Activated naive CD4-positive, alpha-beta T cell (primary cell): ENCODE measurements at places on chromosomes 6 and 20.
A peak's percentile ranks its signal among the peaks of the same experiment; 100 is the strongest.

DNA sequence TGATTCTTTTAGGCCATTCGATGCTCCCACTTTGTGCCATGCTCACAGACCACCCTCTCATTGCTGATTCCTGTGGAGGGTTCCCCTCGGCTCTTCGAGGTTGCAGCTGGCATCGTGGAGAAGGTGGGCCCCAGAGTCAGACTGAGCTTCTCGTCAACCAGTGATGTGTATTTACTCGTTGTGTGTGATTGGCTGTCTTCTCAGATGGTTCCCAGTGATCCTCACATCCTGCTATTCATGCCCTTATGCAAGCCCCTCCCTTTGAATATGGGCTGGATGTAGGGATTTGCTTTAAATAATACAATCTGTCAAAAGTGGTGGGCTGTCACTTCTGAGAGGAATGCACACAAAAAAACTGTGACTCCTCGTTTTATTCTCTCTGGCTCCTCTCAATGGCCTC, 99.6 kb upstream of the ENPP5 start:
- DNase-seq = no peak

- DNase-seq = no peak
Observed at GRCh38 chr20:36794116-36794474, 20.5 kb upstream of the DSN1 start.

DNA sequence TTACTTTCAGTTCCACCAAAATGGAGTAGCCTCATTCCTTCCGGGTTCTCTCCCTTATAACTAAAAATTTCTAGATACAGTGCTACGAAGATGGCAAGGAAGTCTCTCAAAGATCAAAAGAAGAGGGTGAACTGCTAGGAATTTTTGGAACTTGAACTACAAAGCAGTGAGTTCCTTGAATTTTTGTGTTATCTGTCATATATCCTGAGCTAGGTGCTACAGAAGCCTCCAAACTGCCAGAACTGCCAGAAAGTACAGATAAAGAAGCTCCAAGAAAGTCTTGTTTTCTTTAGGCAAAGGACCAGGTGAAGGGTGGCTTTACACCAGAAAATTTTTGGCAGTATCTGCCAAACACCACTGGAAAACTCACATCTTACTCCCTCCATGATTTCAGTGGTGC, 218.8 kb upstream of the FLRT3 start:
- no peak for DNase-seq

DNA sequence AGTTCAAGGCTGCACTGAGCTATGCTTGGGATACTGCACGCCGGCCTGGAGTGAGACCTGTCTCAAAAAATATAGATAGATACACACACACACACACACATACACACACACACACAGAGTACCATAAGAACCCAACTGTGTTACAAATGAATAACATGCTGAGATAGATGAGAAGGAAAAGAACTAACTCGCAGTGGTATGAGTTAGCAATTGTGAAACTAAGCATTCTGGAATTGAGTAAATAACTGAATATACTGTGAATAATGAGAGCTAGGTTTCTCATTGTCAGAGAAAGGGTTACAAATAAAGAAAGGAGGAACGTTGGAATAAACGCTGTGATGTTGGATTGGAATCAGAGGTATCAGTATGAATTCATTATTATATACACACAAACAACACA, 14.6 kb upstream of the FAXC start:
- no peak for DNase-seq

DNA sequence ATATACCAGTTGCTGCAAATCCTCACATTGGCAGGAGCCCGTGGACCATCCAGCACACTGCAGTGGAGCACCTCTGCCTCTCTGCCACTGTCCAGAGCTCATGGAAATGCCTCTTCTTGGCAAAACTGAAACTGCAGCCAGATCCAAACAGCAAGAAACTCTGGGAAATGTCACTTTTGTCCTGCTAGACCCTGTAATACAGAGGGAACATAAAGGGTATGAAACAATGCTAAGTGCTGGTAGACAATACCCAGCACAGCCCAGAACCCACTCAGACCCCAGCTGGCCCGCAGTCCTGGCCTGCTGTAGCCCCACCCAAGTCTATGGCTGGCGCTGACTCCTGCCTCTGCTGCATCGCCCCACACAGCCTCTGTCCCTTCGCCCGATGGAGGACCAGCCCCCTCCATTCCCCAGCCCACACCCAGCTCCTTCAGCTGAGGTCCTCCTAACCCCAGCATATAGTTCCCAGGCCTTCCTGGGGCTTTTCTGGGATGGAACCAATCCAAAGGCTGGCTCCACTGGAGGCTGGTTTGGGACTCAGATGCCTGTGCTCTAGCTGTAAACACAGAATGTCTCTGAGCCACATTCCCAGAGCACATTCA, 242.5 kb downstream of the LRFN2 start:
- no peak for DNase-seq

DNA sequence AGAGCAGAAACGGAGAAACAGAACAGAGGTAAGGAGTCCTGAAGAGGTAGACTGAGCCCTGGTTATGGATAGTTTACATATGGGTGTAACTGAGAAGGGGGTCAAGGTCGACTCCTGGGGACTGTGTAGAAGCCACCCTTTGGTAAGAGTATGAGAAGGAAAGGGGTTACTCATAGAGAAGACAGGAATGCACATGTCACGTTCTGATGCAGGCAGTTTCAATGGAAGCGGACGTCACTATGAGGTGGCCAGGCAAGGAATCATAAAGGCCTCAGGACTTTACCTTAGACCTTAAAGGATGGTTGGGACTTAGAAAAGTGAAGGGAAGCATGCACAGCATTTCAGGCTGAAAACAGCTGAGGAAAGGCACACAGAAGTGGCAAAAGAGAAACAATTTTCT, 25.1 kb downstream of the RGS17 start:
- no peak for DNase-seq

- peak; percentile 59 for DNase-seq
Observed at GRCh38 chr20:44217342-44218092, 6.9 kb upstream of the OSER1 start.

DNA sequence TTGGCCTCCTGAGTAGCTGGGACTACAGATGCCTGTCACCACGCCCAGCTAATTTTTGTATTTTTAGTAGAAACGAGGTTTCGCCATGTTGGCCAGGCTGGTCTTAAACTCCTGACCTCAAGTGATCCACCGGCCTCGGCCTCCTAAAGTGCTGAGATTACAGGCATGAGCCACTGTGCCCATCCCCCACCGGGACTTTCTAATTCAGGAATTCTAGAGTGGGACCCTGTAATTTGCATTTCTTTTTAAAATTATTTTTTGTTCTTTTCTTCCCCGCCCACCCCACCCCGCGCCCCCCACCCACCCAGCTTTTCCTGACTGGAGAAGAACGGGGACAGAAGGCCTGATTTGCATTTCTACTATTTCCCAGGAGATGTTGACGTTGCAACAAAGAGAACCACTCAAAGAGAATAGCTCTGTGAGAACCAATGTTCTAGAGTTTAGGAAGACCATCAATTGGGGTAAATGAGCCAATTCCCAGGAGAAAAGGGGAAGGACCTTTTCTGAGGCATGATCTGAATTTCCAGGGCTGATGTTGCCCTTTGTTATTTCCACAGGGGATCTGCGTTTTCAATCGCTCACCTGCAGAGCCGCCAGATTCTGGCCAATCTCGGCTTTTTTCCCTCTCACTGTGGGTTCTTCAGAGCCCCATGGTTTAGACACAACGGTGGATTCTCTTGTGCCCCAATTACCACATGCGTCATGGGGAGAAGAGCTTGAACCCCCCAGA, 33.2 kb upstream of the TFAP2C start:
- no peak for DNase-seq

GRCh38 chr6:27514906-27515495, 42.1 kb upstream of the ZNF184 start:
- no peak for DNase-seq

DNA sequence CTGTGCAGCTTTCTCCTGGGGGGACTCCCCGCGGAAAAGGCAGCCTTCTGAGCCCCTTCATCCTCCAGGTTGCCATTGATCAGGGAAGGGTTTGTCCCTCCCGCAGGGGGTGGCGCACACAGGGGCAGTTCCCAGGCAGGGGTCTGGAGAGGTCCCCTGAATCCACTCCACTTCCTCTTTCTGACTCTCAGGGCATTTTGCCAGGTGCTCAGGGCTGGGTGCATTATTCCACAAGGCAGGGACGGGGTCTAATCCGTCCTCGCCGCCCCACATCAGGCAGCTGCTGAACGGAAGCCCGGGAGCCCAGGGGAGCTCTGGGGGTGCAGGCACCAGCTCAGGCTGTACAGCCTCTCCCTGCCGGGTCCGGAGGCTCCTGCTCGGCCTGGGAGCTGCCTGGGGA, 180.9 kb downstream of the TTLL2 start:
- DNase-seq = no peak

DNA sequence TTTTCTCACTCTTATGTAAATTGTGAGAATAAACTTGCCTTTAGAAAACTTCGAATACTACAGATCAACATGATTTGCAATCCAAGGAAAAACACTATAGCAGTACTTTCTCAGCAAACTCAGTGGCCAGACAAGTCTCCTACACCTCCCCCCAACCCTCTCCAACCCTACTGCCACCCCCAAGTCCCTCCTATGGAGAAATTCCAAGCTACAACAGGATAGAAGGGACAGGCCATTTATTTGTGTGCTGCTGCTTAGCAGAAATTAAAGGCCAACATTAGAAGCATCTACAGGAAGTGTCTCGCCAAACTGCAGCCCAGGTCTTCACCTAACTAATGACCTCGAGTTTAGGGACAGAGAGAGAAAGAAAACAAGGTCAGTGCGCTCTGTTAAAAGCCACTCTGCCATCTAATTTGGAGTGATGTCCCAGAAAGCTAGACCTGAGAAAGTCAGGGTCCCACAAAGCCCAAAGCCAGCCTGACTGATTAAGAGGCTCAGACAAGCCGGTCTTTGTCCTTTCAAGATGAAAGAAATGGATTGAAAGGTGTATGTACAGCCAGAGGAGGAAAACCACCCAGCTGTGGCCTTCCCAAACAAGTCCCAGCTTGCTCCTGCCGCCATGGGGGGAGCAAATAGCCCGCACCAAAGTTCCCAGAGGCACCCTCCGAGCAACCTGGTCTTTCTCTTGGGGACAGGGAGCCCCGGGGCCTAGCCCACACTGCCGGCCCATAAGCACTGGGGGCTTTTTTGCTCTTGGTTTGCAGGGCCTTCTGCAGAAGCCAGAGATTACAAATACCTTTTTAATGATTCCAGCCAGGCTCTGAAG, 3.4 kb downstream of the BMP7 start:
- no peak for DNase-seq

DNA sequence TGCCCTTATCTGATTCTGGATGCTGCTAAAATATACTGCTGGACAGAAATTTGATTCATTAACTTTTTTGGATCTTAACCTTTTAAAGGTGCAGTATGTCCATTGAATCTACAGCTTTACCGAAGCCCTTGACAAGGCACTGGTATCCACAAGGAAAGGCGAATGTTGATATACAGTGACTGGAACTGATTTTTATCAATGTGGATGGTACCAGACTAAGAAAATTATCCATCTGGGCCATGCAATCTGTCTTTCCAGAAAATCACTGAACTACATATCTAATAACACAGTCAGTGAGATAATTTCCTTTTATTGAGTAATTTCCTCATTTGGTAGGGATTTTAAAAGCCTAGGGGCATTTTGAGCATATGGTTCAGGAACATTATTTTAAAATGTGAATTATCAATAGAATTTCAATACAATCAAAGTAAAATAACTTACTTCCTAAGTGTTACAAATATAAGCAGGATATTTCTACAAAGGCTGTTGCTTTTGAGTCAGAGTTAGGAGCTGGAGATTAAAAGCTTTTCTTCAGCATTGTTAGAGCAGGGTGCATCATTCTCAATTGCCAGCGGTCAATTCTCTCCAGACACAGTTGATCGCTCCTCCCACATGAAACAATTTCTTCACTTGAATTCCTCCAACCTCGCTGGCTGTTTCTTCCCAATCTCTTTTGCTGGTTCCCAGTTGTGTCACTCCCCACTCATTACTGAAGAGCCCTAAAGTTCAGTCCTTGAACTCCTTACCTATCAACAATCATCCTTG, 585.3 kb upstream of the FLRT3 start:
- no peak for DNase-seq

- no peak for DNase-seq
Observed at GRCh38 chr6:21274851-21275250, 318.7 kb upstream of the SOX4 start.

DNA sequence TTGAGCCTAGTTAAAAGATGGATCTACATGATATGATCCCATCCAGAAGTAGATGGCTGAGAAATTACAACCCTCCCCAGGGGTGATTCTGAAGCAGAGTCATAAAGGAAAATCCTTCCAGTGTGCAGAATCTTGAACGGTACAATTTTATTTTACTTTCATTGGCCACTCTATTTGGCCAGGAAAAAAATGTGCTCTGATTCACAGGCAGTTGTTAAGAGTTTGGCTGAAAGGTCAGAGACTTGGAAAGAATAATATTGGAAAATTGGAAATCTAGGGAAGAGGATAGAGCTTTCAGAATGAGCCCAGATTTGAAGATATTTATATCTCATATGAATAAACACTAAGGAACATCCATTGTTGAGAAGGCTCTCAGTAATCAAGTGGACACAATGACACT, 1299.3 kb upstream of the GJE1 start:
- no peak for DNase-seq

DNA sequence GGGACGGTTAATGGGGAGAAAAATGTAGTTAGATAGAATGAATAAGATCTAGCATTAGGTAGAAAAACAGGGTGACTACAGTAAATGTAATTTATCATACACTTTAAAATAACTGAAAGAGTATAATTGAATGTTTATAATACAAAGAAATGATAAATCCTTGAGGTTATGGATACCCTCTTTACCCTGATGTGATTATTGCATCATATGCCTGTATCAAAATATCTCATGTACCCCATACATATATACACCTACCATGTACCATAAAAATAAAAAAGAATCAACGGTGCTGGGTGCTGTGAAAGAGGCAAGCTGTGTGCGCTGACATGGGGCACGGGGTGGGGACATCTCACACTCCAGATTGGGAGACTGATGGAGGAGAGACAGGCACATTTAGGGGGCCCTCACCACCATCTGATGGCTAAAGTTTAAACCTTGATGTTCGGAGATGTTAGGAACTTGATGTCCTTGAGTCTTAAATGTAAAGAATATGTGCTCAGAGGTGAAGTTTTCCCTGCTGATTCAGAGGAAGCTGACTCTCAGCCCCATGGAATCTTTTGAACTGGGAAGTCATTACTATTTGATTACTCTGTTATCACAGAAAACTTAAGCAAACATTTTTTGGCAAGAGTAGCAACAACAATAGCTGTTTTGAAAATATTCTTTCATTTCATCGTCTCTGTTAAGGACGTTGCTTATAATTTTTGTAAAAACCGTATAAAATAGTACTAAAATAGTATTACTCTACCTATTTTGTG, 26.4 kb upstream of the RFPL4B start:
- DNase-seq = no peak

GRCh38 chr20:58941471-58941870, 39.6 kb upstream of the NELFCD start:
- DNase-seq = no peak

- no peak for DNase-seq
Observed at GRCh38 chr20:2149507-2149906, 47.9 kb downstream of the STK35 start.

DNA sequence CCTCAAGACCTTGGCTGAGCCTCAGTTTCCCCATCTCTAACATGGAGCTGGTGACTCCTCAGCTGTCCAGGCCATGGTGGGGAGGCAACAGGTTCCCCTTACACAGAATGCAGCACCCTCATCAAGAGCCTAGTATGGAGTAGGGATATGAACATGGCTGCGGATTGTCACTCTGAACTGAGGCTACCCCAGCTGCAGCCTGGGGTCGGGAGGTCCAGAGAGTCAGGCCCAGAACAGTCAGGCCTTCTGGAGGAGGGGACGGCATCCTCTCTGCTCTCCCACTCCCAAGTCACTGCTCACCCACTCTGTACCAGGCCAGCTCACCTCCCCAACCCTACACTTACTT, 1.4 kb upstream of the FOXS1 start:
- no peak for DNase-seq

- no peak for DNase-seq
Observed at GRCh38 chr6:79670789-79671188, 39.7 kb downstream of the SH3BGRL2 start.
